ENCODE measurements at places on chromosomes 2 and 18.

DNA sequence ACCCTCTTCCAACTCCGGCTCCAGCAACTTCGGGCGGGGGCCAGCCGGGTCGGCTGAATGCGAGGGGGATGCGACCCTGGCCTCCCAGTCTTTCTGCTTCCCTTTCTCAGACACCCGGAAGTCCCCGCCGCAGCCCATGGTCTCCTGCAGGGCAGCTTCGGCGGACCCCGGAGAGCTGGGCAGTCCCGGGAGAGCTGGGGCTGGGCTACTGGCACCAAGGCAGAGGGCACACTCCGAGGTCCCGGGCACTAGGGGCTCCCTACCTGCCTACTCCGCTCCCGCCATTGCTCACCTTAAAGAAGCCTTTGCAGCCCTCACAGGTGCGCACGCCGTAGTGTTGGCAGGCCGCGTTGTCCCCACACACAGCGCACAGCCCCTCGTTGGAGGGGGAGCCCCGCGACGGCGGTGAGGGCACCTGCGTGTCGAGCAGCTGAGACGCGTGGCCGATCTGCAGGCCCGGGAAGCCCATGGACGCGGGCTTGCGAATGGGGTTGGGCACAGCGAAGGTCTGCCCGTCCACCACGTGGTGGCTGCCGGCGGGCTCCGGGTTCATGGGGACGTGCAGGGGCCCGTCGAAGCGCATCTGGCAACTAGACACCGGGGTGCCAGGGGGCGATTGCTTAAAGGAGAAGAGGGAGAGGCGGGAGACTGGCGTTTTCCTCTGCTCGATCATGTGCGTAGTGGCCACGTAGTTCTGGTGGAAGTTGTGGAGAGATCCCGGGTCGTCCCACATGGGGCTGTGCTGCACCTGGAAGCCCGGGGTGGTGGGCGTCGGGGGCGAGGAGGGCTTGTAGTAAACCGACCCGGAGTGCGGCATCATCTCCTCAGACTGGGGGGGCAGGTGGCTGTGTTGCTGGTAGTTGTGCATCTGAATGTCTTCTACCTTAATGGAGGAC lies 3.2 kb downstream of the NR4A2 start:
- no peak for DNase-seq

GRCh38 chr2:32835148-32835547 lies 111.6 kb upstream of the LTBP1 start:
- no peak for DNase-seq

- DNase-seq = no peak
These were observed 71.6 kb upstream of the EFEMP1 start for GRCh38 chr2:55995211-55995610.

DNA sequence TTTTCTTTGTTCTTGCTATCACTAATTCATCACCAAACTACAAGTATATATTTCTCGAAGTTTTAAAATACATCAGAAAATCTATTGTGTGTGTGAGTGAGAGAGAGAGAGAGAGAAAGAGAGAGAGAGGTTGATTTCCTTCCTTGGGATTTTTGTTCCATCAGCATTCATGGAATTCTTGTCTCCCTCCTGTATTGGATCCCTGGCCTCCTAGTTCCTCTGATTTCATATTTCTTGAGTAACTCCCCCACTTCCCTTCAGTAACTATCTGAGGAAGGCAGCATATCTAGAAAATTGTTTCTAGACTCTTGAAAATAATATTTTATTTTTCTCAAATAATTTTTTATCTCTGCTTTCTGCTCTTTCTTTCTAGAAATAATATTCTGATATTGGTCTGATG lies 13.3 kb upstream of the ACTR2 start:
- DNase-seq = no peak

- DNase-seq = no peak
These were observed 107.6 kb upstream of the MAP3K20 start for GRCh38 chr2:172968061-172968469.

DNA sequence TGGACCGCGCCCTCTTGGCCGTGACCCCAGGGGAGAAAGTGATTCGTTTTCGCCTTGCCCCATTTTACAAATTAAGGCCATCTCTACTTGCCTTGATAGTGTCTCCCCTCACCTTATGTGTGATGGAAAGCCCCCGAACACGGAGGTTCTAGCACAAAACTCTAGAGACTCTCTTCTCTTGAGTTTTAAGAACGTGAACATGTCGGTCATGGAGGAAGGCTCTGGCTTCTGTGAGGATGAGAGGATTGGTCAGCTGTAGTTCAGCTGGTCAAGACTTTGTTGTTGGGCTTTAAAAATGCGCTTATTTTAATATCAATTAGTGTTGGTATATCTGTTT lies 828 bp downstream of the DYNC1I2 start:
- DNase-seq = peak; percentile 1

DNA sequence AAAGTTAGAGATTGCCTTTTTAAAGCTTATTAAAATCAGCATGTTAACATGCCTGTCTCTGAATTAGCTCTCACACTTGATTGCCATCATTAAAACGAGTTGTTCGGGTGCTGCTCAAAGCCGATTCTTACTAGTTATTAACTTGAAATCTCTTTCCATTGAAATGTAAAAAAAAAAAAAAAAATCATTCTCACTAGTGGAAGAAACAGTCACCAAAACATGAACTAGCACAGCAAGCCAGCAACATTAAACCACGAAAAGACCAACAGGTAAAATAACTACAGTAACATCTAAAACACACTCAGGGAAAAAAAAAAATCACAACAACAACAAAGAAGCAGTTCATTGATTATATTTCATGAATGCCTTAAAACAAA lies 264.5 kb downstream of the MEIS1 start:
- no peak for DNase-seq

GRCh38 chr18:6712401-6712800 lies 17.1 kb upstream of the ARHGAP28 start:
- DNase-seq = no peak

DNA sequence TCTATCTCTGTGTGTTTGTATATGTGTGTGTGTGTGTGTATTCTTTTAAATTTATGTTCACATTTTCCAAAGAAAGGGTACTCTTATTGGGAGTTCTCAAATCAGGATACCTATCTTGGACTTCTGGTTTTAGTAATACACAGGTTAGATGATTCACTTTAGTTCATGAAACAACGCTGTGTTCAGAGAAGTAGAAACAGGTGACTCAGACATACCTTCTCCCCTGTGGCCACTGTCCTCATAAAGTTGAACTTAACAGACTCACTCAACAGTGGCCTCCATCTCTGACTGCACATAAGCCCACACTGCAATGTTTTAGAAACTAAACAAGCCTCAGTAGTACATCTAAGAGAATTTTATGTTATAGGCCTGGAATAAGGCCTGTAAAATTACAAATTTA lies 566.6 kb upstream of the VRK2 start:
- DNase-seq = no peak

DNA sequence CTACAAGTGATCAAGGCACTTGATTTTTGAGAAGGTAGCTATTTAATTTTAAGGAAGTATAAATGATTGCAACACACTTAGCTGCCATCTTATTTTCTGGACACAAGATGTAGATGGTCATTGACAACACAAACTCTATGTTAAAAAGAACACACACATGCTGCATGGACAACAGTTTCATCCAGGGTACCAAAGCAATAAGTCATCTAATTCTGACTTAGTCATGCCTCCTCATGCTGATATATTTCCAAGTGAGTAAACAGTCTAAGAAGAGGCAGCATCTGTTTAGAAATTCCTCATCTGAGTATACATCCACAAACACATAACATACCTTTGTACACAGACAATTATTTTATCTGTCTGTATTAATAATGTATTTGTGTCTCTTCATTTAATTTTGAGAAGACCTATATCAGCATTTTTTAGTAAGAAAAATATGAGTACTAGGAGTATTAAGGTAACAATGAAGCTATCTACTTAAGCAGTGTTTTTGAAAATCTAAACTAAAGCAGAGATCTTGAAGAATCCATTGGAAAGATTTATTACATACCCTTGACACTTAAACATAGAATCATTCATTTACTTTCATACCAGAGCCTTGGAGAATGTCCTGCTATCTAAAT lies 84.9 kb downstream of the SCN1A start:
- no peak for DNase-seq

- DNase-seq = no peak
These were observed 40.9 kb upstream of the ST8SIA3 start for GRCh38 chr18:57311472-57311871.

- DNase-seq = no peak
These were observed 1385.6 kb upstream of the SLC39A10 start for GRCh38 chr2:194271293-194271961.

GRCh38 chr2:151033271-151034248 lies 228.1 kb downstream of the RBM43 start:
- no peak for DNase-seq

DNA sequence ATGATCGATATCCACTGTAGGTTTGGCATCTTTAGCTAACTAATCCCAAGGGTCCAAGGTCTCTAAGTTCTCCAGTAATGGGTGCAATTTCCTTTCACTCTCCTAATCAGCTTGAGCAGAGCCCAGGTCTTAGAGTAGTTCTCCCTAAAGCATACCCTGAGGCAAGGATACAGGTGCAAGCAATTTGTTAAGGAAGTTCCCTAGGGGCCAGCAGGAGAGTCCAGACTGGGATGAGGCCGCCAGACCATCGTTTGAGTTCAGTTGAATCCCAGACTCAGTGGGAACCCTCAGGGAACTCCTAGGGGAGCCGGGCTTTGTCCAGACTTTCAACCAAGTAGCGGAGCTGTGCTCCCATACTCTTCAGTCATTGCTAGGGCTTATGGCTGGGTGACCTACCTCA lies 835.4 kb upstream of the CDH2 start:
- no peak for DNase-seq

DNA sequence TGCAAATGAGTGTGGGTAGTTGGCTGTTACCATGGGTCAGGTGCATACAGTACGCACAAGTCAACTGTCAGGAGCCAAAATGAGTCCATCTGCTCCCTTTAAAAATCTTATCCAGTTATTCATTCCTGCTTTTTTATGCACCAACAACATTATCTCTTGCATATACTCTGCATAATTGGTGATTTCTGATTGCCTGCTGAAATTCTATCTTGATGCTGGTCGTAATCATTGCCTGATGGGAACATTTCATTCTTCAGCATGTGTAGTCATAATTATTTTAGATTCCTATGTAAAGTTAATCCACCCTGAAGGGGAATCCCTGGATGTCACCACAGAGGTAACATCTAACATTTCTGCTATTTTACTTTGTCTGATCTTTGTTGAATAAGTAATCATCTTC lies 102.2 kb upstream of the RND3 start:
- DNase-seq = no peak

GRCh38 chr18:816088-816653 lies 4.1 kb upstream of the YES1 start:
- no peak for DNase-seq

- DNase-seq = no peak
These were observed 27.3 kb upstream of the BIN1 start for GRCh38 chr2:127134235-127134634.

DNA sequence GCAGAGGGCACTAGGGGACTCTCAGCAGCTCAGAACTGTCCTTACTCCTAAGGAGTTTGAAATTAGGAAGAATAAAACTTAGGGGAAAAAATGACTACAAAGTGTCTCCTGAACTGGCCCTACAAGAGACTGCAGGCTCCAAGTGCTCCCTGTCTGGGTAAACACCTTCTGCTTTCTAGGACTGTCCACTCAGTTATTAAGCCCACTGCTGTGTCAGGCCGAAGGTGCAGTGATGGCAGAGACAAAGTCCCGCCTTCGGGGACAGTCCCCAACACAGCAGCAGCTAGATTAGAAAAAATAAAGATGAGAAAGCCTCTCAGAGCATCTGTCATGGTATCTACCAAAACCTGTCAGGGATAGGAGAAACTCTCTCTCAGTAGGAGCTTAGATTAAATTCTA lies 28.3 kb downstream of the TWIST2 start:
- no peak for DNase-seq

GRCh38 chr2:1324884-1325283 lies 88.4 kb upstream of the TPO start:
- no peak for DNase-seq

DNA sequence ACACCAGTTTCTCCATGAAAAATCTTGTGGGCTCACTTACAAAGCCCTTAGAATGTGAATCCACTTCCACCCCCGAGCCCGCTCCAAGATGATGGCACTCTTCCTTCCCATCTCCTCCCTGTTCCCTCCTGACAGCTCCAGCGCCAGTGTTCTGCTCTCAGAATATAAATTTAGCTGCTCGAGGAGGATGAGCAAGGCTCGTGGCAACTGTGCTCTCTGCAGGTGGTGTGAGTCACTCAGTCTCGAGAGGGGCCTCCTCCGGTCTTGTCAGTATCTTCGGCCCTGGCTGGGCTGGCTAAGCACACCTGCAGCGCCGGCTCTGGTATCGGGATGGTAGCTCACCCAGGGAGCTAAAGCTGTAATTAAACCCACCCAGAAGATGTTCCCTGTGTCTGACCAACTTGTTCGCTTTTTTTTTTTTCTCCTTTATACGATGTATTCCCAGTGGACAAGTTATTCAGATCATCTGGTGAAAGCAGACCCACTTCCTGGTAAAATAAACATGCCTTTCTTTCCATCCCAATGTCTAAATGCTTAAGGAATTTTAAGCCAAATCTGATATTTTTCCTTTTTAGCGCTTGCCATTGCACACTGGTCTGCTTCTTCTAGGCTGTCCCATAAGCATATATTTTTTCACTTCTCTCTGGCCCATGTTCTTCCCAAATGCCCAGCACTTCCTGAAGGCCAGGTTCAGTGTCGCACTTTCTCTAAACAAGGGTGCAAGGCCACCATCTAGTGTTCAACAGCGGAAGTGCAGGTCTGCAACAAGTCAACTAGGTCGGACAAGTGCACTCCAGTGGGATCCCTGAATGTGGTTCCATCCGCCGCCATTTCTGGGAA lies 31.4 kb upstream of the YPEL5 start:
- peak; percentile 51 for DNase-seq

DNA sequence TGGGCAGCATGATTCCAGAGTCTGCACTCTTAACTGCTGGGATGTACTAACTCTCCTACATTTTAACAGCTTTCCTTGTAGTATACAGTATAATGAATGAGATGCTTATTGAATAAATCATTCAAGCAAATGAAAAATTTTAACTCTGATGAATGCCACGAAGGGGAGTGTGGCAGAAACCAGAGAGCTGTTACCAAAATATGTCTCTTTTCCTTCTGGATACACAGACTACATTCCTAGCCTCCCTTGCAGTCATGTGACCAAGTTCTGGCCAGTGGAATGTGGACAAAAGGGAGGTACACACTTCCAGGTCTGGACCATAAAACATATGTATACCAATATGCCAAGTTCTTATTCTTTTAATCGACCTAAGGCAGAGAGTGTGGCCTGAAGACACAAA lies 1.7 kb upstream of the EML4 start:
- DNase-seq = no peak

DNA sequence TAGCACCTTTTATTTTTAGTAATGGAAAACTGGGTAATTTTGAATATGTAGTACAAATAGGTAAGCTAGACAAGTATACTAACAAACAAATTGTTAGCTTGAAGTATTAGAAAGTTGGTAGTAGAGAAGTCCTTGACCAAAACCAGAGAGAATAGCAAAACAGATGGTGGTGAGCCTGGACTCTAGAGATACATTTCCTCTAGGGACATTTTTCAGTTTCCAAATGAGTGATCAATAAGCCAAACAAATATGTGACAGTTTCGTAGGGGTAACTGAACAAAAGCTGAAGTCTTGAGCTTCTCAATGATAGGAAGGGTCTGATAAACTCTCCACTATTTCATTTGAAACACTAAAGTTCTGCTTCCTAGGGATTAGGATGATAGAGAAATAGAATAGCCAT lies 692.0 kb upstream of the FAM98A start:
- DNase-seq = no peak
